ENCODE measurements at places on chromosomes 3 and 15.

DNA sequence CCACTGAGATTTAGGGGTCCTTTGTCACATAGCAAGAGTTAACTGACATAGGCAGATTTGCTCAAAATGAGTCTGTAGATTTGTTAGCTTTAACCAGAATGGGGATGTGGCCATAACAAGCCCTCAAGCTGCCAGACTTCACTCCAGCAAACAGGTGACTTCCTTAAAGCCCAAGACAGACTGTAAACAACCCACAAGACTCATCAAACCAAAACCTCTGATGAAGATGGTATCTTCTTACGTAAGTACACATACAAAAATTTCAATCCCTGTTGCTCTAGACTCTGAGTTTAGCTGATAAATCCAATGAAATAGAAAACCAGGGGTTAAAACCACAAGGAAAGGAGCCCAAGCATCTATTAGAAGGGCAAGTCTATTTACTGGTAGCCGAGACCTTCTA lies 18.2 kb upstream of the ZBTB20 start:
- no peak for DNase-seq
- no peak overlapping the region for H3K4me3 ChIP-seq
- H3K27me3 ChIP-seq = no peaks in the 10 kb centered on the region

DNA sequence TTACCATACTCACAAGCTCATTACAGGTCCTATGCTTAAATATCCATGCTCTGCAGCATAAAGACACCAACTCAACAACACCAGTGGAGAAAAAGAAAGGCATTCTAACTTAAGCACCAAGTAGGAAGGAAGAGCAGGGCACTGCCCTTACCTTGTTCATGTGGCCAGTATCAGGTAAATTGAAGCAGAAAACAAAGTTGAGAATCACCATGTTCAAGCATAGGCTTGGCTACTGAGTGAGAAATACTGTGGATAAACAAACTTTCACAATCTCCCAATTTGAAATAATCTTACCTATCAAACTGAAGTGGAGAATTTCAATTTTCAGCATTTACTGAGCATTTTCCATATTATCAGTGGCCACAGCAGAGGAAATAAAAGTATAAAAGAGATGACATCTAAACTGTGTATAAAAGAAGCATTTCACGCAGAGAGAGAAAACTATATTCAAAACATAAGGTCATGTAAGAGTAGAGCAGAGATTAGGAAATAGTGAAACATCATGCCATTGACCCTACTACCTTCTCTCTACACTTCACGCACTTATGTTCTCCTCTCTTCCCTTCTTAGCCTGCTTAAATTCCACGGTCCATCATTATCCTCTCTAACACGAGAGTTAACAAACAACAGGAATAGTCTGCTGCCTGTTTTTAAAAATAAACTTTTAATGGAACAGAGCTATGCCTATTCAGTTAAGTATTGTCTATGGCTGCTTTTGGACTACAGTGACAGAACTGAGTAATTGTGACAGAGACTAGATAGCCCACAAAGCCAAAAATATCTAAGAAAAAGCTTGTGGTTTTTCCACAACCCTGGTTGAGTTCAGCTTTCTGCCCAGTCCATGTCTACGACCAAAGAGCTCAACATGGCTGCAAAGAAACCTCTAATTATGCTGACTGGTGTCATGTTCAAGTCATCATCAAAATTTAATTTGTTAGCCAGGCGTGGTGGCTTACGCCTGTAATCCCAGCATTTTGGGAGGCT lies 142.5 kb downstream of the NR1I2 start:
- no peaks in the 10 kb centered on the region for H3K27me3 ChIP-seq
- no peak for DNase-seq
- no peak overlapping the region for H3K4me3 ChIP-seq
- peaks cover 16% of the 10 kb centered on the region for H3K36me3 ChIP-seq
- no peak overlapping the region for H3K27ac ChIP-seq

DNA sequence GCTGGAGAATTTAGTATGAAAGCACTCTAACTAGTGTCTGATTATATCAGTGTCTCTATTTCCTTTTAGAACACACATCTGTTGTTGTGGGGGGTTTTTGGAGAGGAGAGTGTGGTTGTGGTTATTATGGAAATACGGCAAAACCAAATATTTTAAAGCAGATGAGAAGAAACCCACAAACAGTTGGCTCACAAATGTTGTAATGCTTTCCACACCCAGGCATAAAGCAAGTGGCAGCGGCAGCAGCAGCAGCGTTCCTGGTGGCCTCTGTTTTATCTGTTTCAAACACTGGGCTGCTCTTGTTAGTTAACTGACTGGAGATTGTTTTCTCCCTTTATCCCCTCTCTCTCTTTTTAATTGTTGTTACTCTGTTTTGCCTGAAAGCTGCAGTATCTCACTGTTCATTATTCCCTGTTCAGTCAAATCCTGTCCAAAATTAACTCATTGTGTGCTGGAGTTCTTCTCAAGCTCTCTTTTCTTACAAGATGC lies 1045.5 kb upstream of the NR2F2 start:
- no peak overlapping the region for H3K27ac ChIP-seq
- peak; percentile 5 for DNase-seq
- H3K36me3 ChIP-seq = no peaks in the 10 kb centered on the region
- H3K4me3 ChIP-seq = no peak overlapping the region

- peaks cover 9% of the 10 kb centered on the region for H3K27me3 ChIP-seq
- H3K4me1 ChIP-seq = no peaks in the 10 kb centered on the region
- DNase-seq = no peak
- no peaks in the 10 kb centered on the region for H3K36me3 ChIP-seq
These were observed 2.4 kb upstream of the AP3B2 start for GRCh38 chr15:82712036-82712435.

DNA sequence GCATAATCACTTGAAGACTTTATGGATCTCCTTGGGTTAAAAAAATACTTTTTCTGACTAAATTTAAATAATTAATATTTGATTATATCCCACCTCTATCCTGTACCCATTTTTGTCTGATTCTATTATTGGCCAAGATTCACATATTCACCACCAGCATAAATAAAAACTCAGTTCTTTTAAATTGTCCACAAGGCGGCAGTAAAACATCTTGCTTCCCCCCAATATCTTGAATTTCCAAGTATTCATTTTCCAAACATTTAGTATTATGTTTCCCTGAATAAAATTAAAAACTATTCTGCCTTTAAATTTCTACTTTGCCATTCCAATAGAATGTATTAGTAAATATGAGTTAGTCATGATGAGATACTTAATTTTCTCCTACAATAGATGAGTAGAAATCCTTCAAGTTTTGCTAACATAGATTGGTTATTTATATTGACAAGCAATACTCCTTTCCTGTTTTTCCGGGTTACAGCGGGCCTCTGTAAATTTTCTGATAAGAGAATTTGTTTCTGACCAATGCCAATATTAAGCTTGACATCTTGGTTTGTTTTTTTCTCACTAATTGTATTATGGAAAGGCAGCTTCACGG lies 218.7 kb upstream of the MDFIC2 start:
- no peak overlapping the region for H3K4me3 ChIP-seq
- H3K27me3 ChIP-seq = peaks cover 3% of the 10 kb centered on the region

GRCh38 chr15:66655997-66656396 lies 46.0 kb upstream of the SMAD6 start:
- no peak for DNase-seq
- no peaks in the 10 kb centered on the region for H3K36me3 ChIP-seq
- peaks cover 7% of the 10 kb centered on the region for H3K4me1 ChIP-seq
- no peak overlapping the region for H3K27ac ChIP-seq

DNA sequence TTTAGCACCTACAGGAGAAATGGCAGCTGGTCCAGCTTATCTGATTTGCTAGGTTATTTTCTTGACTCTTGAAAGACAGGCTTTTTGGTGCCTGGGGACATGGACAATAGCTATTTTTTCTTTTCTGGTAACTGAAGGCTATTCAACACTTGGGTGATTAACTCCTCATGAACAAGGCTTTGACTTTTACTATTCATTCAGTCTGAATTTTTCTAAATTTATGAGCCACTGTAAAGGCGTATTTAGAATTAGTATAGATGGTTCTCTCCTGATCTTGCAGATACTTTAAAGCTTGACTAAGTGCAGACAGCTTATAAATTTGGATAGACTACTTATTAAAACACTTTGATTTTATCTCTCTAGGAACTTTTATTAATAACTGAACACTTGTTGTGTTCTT lies 18.4 kb upstream of the GFM1 start:
- DNase-seq = no peak
- H3K27ac ChIP-seq = no peak overlapping the region
- H3K4me1 ChIP-seq = no peaks in the 10 kb centered on the region
- no peak overlapping the region for H3K4me3 ChIP-seq

DNA sequence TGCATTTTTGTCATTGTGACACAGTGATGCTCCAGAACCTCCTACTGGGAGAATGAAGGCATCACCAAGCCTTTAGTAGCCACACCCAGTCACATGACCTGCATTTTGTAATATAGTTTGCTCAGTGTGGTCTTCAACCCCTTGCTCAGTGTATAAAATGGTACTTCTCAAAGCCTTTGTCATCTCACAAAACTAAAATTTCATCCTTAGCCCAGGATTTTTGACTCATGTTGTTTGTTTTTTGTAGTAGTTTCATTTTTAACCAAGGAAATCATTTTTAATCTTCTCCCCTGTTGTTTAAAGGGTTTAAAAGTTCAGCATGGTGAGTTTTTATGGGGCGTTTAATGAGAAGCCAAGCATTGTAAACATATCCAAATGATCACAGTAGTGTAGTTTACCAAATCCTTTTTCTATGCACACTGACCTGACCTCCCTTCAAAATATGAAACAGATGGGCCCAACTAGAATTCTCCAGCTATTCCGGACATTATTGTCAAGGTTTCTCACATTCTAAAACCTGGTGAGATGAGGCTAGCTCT lies 123.5 kb upstream of the IL12A start:
- DNase-seq = no peak
- H3K27ac ChIP-seq = no peak overlapping the region
- H3K4me3 ChIP-seq = no peak overlapping the region
- no peaks in the 10 kb centered on the region for H3K36me3 ChIP-seq
- H3K27me3 ChIP-seq = peaks cover 2% of the 10 kb centered on the region

- H3K4me1 ChIP-seq = no peaks in the 10 kb centered on the region
- no peaks in the 10 kb centered on the region for H3K36me3 ChIP-seq
- H3K4me3 ChIP-seq = no peak overlapping the region
- no peaks in the 10 kb centered on the region for H3K27me3 ChIP-seq
- no peak overlapping the region for H3K27ac ChIP-seq
- no peak for DNase-seq
These were observed 597.9 kb downstream of the PDCD6IP start for GRCh38 chr3:34396288-34396687.

- H3K27ac ChIP-seq = no peak overlapping the region
- no peak for DNase-seq
- H3K4me3 ChIP-seq = no peak overlapping the region
- H3K27me3 ChIP-seq = peaks cover 11% of the 10 kb centered on the region
These were observed 91.8 kb upstream of the PFN2 start for GRCh38 chr3:150062492-150062891.

GRCh38 chr3:58955308-58955707 lies 94.5 kb downstream of the CFAP20DC start:
- H3K4me1 ChIP-seq = no peaks in the 10 kb centered on the region
- H3K4me3 ChIP-seq = no peak overlapping the region
- H3K27ac ChIP-seq = no peak overlapping the region
- no peaks in the 10 kb centered on the region for H3K27me3 ChIP-seq
- no peaks in the 10 kb centered on the region for H3K36me3 ChIP-seq

DNA sequence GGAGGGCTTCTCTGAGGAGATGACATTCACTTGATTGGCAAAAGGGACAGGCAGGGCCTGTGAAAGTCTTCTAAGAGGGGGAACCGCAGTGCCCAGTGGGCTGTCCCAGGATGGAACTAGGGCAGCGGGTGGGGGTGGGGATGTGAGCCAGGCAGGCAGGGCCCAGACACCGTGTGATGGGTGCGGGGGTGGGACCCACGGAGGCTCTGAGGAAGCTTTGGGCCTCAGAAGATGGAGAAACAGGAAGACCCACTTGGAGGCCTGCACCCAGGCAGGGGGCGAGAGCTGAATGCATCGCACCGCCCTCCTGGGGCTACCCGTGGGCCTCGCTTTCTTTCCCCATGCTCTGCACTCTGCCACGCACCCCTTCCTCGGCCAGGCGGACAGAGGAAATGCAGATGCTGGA lies 32.9 kb upstream of the ACAD9 start:
- DNase-seq = peak; percentile 50
- H3K27ac ChIP-seq = peak overlapping the region; percentile 90
- no peaks in the 10 kb centered on the region for H3K36me3 ChIP-seq
- no peaks in the 10 kb centered on the region for H3K27me3 ChIP-seq

- H3K27me3 ChIP-seq = no peaks in the 10 kb centered on the region
- no peak overlapping the region for H3K4me3 ChIP-seq
- peaks cover 29% of the 10 kb centered on the region for H3K4me1 ChIP-seq
- H3K27ac ChIP-seq = peak overlapping the region; percentile 32
These were observed 3.0 kb upstream of the EDEM1 start for GRCh38 chr3:5184499-5184898.

DNA sequence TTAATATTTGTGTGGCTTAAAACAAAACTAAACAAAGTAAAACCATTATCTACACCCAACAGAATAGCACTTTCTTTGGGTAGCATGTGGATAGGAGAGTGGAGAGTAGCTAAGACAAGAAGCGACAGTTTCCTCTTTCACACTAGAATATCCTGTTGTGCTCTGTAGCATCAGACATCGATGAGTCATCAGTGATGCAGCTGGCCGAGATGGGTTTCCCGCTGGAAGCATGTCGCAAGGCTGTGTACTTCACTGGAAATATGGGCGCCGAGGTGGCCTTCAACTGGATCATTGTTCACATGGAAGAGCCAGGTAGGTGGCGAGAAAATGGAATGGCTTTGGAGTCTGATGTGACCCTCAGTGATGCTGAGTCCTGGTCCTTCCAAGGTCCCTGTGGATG lies 108.1 kb downstream of the USP13 start:
- no peak overlapping the region for H3K27ac ChIP-seq
- peaks cover 31% of the 10 kb centered on the region for H3K36me3 ChIP-seq
- no peaks in the 10 kb centered on the region for H3K27me3 ChIP-seq
- no peak for DNase-seq

GRCh38 chr3:69379661-69380060 lies 6.2 kb downstream of the FRMD4B start:
- H3K27ac ChIP-seq = no peak overlapping the region
- H3K27me3 ChIP-seq = peaks cover 24% of the 10 kb centered on the region
- DNase-seq = no peak
- no peak overlapping the region for H3K4me3 ChIP-seq
- no peaks in the 10 kb centered on the region for H3K36me3 ChIP-seq

GRCh38 chr3:126473292-126474168 lies 2.2 kb downstream of the ZXDC start:
- H3K27me3 ChIP-seq = no peaks in the 10 kb centered on the region
- H3K36me3 ChIP-seq = peaks cover 31% of the 10 kb centered on the region
- peaks cover 59% of the 10 kb centered on the region for H3K4me1 ChIP-seq
- peak overlapping the region; percentile 90 for H3K4me3 ChIP-seq
- peak overlapping the region; percentile 73 for H3K27ac ChIP-seq
- no peak for DNase-seq

Data from activated naive CD8-positive, alpha-beta T cell treated with anti-CD3 and anti-CD28 coated beads, Interleukin-2, amount 50 U/mL, for 24 hours (primary cell).